ENCODE measurements at places on chromosomes 4 and X.

DNA sequence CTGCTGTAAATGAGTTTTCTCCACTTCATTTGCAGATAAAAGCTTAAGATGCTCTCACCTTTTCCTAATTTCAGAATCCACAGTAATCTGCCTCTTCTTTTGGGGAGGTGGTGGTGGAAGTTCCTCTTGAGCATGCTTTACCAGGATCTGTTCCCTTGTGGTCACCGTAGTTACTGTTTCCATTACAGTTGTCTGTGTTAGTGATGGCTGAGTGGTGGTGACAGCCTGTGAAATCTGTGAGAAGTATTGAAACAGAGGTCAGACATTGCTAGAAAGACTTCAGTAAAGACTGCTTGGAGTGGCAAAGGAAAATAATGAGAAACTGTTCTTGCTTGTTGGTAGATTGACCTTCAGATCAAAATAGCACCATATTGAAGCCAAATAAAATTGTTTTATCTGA lies 666.2 kb downstream of the DMD start:
- DNase-seq = no peak

DNA sequence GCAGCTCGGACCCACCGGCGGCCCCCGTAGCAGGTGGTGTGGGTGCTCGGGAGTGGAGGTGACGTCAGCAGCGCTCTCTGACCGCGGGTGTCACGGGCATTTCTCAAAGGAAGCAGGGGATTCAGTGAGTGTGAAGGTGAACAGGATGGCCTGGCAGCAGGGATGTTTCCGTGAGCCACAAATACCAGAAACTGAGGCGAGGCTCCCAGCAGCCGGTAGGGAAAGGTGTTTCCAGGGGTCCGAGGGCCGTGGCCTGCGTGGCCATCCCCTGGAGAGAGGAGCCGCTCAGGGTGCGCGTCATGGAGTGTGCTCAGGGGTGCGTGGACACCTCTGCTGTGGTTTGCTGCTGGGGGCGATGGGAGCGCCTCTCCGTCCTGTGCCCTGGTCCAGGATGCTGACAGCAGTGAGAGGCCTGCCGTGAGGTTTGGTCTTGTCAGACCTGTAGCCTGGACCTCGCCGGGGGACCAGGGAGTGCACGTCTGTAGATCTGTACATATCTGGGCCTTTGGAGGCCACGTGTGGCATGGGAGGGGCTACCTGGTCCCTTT lies 10.2 kb upstream of the HGFAC start:
- no peak for DNase-seq

- DNase-seq = no peak
Measured at GRCh38 chr4:55398461-55398860, 2.7 kb downstream of the TMEM165 start.

DNA sequence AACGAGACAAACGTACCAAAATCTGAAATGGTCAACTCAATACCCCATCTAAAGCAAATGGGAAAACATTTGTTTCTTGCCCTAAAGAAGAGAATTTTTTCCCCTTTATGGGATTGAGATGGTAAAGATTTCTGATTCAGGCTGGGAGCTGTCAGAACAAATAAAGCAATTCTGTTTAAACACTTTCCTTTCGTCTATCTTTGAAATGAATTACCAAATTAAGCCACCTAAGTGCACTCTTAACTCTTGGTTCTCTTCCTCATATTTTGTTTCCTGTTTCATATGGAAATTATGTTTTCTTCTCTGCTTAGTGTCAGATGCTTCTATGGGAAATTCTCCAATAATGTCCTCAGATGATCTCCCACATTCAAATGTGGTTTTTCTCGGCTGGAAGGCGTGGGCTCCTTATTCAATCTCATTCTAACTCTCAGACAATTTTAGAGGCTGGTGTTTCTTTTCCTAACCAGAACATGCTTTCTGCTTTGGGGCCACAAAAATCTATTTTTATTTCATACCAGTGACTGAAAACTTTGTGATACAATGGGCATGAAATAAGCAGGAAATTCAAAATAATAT lies 50.3 kb upstream of the HPF1 start:
- DNase-seq = no peak

DNA sequence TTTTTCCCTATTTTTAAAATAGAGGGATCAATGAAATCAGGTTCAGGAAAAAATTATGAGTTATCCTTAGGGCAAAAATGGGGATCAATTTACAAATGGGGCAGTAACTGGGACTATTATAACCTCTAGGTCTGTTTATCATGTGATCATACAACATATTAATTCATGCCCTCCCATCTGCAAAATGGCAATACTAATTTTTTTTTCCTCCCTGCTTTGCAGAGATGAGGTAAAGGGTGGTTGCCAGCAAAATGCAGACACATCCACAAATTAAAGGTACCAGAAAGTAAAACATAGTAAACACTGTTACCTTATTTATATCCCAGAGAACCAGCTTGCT lies 467 bp downstream of the HSD17B11 start:
- no peak for DNase-seq

DNA sequence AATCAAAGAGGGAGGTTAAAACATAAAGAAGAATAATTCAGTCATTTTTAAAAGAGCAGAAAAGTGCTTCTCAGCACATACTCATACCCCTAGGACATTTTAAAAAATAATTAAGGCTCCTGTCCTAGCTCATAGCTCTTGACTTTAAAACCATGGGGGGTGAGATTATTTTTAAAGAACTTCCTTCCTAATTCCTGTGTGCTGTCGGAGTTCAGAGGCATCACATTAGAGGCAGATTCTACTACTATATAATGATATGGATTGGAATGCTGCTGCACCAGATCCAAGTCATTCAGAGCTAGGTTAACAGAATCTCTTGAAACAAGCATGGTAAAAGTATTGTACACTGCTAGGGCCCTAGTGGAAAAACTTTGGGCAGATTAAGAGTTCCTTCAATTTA lies 456.5 kb upstream of the ADGRL3 start:
- DNase-seq = no peak

GRCh38 chrX:132088864-132089263 lies 39.0 kb downstream of the FRMD7 start:
- DNase-seq = no peak
